Adrenal gland (tissue), 19 donors: ENCODE measurements at places on chromosomes 7 and 10.
A peak's percentile ranks its signal among the peaks of the same experiment; 100 is the strongest.

DNA sequence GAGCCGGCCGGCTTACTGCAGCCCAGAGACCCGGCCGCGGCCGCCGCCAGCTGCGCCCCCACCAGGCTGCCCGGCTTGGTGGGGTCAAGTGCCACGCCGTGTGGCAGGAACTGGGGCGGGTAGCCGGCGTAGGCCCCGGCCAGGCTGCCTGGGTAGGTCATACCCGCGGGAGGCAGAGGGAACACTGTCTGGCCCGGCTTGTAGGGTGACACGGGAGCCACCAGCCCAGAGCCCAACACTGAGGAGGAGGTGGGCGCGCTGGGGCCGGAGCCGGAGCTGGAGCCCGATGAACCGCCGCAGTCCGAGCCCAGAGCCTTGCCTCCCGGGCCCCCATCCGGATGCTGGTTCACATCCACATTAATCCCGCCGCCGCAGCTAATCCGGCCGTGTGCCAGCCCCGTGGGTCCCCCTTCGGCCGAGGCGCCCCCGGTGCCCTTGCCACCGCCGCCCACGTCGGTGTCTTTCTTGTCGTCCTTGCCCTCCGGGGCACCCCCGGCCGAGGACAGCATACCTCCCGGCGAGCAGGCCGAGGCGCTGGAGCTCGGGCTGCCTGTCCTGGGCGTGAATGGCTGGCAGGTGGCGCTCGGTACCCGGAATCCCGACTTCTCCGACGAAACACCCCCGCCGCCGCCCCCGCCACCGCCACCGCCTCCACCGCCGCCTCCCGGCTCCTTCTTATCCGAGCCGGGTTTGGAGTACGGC is 2.0 kb downstream of the ZNF503 start:
- peak; percentile 81 for DNase-seq

GRCh38 chr10:77925410-77925794 is 1.2 kb downstream of the DLG5 start:
- DNase-seq = peak; percentile 49

DNA sequence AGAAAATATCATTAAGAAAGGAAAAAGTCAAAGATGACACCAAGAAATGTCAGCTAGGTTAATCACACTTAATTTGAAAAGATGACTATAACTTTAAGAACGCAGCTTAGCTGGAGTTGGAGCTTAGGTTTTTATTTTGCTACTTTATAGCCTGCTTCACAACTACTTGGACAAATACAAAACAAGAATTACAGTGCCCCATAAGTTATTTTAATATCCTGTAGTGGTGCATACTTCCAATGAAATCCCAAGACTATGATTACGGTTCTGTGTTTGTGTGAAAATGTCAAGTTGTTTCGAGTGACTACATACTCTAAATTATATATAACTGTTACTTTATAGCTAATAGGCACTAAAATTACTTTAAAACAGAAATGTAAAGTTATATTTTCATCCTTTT is 244.6 kb upstream of the MGMT start:
- no peak for DNase-seq

GRCh38 chr7:129780257-129780973 is 168.9 kb downstream of the NRF1 start:
- DNase-seq = peak; percentile 88

DNA sequence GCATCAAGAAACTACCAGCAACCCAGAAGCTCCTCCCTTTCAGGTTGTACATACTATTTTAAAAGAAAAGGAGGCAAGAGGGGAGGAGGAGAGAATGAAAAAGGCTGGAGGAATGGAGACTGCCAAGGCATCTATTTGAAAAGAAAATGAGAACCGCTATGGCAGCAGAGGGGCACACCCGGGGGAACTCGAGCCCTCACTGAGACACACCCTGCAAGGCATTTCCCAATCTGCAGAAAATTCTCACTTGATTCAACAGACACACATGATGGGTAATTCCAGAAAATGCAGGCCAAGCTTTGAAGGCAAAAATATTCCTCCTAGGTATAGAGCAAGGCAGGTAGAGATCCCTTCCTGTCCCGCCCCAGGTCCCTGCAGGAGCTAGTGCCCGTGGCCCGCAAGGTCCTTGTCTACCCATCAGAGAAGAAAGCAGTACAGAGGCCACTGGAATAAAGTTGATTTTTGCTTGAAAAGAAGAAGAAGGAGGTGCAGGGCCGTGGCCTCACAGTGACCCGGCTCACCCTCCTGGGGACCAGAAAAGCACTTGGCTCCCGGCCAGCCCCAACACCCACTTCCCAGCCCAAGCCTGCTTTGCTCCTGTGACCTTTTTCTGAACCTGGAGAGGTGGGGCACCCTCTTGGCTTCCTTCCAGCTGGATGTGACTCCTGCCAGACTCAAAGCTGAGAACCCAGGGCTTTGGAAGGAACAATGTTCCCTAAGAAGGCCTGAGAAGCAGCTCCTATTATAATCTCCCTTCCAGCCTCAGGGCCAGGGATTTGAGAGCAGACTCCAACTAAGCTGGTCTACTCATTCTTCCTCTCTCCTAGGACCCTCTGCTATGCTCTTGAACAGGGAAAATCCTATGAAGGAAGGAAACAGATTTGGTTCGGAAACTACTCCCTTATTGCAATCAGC is 6.2 kb upstream of the PIK3CG start:
- peak; percentile 17 for DNase-seq

DNA sequence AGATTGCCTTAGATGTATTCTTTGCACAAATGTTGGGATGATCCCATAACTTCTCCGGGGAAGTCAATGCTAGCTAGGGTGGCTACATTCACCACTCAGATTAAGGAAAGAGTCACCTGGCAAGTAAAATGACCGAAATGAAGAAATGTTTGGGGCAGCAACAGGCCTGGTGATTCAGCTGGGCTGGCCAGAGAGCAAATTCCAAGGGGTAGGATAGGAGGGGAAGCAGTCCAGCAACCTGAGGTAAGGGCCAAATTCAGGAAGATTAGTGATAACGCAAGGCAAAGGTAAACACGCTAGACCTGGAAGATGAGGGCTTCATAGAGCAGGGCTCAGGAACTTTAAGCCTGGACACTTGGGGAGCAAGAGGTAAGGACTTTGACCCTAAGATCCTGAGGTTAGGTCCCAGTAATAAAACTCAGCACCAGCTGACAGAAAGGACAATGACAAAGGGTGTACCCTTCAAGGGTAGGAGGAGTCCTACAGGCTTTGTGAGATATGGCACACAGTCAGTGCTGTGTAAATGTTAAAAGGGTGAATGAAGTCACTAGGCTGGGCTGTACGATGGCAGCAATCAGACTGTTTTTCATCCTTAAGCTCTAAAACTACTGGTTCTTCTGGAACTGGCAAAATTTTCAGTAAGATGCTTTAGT is 22.7 kb upstream of the SMNDC1 start:
- DNase-seq = no peak

DNA sequence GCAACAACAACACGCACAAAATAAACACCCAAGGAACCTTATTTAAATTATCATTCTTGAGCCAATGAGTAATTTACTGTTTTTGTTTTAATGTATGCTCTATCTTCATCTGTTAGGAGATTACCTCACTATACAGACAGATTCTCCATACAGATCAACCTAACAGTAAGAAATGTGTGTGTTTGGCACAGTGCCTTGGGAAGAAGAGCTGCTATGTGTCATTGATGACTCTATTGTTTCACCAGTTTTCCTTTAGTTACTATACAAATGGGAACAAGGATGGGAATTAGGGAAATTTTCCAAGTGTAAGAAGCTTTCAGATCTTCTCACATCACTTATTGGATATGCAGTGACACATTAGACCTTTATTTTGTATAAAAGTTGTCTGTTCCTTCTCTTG is 640.3 kb downstream of the NRG3 start:
- DNase-seq = no peak

DNA sequence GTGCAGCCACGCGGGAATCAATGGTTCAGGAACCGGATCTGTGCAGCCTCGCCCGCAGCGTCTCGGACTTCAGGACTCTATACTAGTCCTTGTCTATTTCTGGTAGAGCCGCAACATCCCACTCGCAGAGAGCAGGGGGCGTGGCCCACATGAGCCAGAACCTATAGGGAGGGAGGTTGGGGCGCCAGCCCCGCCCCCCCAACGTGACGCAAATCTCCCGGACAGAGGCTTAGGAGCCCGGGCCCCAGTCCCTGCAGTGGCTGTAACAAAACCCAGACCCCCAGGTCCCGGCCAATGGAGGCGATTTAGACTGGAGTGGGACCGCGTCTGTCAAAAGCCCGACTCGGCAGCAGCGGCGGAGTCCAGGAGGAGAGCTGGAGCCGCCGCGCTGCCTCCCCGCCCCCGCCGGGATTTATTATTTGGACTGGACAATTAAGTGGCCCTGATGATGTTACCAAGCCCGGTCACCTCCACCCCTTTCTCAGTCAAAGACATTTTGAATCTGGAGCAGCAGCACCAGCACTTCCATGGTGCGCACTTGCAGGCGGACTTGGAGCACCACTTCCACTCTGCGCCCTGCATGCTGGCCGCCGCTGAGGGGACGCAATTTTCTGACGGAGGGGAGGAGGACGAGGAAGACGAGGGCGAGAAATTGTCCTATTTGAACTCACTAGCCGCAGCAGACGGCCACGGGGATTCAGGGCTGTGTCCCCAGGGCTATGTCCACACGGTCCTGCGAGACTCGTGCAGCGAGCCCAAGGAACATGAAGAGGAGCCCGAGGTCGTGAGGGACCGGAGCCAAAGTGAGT is at the start of gene NKX2-3:
TSS of gene NKX2-3 (plus strand) at position 256 of the 809 bp plus-strand sequence. CDS start at position 446, 190 bp downstream.
- DNase-seq = no peak

- no peak for DNase-seq
Measured at GRCh38 chr10:16519908-16520861, 1.5 kb downstream of the C1QL3 start.

- no peak for DNase-seq
Measured at GRCh38 chr10:111222961-111223360, 146.1 kb downstream of the ADRA2A start.

DNA sequence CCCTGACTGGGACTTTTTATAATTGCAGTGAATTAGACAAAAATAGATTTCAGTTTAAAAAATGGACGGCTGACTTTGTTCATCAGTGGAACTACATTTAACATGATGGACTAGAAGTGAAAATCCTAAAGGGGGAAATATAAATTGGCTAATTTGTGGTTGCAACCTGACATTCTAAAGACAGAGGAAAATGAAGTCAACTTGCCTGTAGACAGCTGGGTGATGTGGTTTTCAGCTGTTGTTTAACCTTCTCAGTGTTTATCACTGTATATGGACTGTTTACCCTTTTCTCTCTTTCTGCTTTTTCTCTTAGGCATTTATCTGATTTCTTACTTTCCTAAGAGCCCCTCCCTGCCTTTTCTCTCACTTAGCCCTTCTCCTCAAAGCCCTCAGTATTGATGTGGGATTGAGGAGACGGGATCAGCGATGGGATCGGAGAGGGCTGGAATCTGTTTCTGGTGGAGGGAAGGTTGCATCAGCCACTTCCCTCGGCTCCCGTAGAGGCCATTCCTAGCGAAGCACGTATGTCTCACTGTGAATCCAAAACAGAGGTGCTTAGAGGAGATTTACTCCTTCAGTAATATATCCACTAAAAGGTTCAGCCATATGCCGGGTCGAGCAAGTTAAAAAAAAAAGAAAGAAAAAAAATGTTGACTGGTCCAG is 109.0 kb upstream of the KLF6 start:
- no peak for DNase-seq

DNA sequence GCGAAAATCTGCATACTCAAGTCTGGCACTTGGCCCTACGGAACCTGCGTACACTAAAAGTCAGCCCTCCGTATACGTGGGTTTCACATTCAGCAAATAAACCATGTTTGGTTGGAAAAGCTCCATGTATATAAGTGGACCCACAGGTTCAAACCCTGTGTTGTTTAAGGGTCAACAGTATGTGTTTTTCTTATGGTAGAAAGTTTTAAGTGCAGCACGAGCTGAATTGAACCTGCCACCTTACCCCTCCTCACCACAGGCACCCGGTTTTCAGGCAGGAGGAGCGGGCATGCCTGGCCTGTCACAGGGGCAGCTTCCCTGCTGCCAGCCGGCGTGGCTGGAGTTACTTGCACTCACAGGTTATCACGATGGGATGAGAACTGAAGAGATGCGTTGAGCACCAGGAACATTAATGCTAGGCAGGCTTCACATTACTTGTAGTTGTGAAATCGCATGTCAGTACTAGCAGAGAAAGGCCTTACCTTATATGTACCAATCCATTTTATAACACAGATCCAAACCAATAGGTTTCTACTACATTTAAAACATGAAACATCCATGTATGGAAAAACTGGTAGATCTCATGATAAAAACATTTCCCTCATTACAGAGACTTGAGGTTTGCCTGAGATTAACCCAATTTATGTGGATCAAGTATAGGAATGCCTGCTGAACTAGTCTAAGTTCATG is 12.9 kb downstream of the INSIG1 start:
- no peak for DNase-seq

GRCh38 chr10:84084342-84084741 is 55.0 kb upstream of the GHITM start:
- DNase-seq = no peak

GRCh38 chr7:69739931-69740431 is 141.7 kb downstream of the AUTS2 start:
- peak; percentile 81 for DNase-seq

- no peak for DNase-seq
Measured at GRCh38 chr7:102042016-102042656, 224.7 kb downstream of the CUX1 start.

DNA sequence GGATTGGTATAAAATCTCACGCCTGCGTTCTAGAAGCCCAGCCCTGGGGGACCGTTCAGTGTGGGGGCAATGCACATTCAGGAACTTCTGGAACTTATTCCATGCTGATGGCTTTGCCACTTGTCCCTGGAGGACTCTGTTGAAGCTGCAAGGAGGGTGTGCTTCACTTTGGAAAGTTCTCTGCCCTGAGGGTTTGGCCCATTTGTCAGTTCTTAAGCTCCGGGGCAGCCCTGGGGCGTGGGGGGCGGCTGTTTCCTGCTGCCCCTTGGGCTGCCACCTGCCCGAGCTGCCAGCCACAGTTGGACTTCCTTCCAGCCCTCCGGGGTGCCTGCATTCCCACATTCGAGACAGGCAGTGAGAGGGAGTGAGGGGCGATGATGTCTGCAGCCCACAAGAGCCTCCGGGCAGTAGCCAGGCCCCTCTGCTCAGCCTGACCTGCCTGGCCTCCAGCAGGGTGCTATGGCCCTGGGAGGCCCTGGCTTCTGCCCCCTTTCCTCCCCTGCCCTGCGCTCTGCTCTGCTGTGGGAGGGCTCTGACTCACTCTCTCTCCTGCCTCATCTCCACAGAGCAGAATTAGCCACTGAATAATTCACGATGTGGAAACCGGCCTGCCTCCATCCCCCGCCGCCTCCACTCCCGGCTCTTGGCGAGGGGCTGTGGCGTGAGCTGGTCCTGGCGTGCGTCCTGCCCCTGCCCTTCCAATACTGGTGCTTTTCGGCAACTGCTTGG is 1.9 kb downstream of the TTYH3 start:
- DNase-seq = peak; percentile 73

GRCh38 chr10:122495406-122496340 is 34.3 kb downstream of the HTRA1 start:
- DNase-seq = peak; percentile 62
